Jurkat, Clone E6-1 (cell line): ENCODE measurements at places on chromosomes 7 and 10.

GRCh38 chr10:49662169-49662830 is 17.2 kb upstream of the C10orf53 start:
- no peak for DNase-seq

GRCh38 chr7:131357282-131357880 is 29.7 kb downstream of the MKLN1 start:
- DNase-seq, result no peak

- no peak for DNase-seq
Measured at GRCh38 chr10:123203393-123204126, 49.4 kb downstream of the BUB3 start.

DNA sequence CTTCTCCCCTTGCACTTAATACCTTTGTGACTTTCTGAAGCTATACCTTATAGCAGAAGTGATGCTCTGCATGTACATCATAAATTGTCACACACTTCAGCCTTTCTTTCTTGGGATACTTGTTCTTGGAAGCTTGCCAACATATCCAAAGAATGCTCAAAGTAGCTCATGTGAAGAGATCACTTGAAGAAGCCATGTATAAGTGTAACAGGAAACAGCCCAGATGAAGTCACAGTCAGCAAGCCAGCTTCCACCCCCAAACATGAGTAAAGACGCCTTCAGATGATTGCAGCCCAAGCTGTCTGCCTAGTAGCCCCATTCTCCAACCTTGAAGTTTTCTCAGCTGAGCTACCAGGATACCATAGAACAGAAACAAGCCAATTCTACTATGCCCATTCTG is 50.9 kb downstream of the DGKB start:
- no peak for DNase-seq

- no peak for DNase-seq
Measured at GRCh38 chr7:91357379-91357778, 93.1 kb downstream of the FZD1 start.

- no peak for DNase-seq
Measured at GRCh38 chr7:76047305-76047810, 442 bp downstream of the STYXL1 start.

GRCh38 chr10:16894821-16895220 is 77.6 kb upstream of the RSU1 start:
- no peak for DNase-seq

DNA sequence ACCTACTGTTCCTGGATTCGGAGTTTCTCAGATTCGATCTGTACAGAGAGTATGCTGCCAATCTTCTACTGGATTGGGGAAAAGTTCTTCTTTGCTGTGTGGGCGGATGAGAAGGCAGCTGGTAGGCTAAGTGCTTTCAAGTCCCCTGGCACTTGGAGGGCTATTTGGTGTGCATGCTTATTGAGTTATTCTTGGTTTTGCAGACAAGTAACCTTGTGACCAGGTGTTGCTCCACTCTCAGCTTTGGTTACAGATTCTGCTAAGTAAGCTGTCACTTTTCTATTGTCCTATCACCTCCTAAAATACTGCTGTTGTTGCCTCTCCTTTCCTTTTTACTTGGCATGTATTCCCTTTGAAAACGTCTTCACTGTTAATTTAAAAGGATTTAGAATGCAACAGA is 1375.1 kb upstream of the LRRTM3 start:
- no peak for DNase-seq

DNA sequence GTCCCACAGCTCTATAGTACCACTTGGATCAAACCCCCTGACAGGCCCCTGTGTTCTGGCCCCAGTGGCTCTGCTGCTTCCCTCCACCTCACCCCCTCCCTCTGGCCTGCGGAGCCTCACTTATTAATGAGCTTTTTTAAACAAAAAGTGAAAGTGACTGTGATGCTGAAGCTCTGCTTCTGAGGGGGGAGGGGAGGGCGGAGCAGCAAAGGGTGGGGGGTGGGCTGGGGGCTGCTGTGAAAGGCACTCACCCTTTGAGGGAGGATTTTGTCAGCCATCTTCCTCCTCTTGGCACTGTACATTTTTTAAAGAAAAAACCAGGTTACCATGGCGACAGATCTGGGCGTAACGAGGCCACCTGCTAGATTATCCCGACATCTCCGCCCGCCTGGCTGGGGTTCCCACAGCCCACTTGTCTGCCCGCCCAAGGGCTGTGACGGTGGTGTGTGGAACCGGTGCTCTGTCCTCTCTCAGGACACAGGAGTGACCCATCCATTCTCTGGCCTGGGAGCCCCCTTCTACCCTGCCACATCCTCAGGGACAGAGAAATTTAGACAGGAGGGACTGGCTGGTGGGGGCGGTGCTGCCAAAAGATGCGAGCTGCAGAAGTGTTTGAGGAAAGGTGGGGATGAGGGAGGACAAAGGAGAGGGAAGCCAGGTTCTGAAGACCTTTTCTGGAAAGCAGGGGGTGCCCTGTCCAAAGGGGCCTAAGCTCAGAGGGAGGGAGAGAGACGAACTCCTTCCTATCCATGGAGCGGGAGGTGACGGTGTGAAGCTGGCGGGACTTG is 4.9 kb downstream of the SMARCD3 start:
- peak; percentile 78 for DNase-seq

DNA sequence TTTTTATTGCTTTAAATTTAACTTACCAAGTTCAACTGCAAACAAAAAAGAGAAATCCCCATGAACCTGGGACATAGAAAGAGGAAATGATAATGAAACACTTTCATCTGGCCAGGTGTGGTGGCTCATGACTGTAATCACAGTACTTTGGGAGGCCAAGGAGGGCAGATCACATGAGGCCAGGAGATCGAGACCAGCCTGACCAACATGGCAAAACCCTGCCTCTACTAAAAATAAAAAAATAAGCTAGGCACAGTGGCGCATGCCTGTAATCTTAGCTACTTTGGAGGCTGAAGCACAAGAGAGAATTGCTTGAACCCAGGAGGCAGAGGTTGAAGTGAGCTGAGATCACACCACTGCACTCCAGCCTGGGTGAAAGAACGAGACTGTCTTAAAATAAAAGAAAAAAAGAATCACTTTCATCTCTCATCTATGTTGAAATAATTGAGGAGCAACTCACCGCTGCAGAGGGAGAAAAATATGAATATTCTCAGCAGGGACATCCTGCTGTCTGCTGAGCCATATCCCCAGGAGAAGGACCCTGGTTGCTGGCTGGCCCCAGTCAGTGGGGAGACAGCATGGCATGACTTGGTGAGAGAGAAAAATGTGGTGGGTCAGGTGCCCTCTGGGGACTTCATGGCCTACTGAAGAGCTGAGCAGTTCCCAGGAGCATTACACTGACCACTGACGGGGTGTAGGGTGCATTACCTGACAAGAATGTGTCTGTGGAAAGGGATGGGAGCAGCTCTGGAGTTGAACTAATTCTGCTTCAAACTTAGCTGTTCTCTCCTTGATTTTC is 22.8 kb upstream of the TARP start:
- no peak for DNase-seq

GRCh38 chr10:70271996-70272924 is 11.5 kb downstream of the NPFFR1 start:
- no peak for DNase-seq

GRCh38 chr7:6614953-6615722 is at the start of gene ZNF853:
TSS of gene ZNF853 (plus strand) at chr7:6615610. CDS start at chr7:6616175, 565 bp downstream.
- DNase-seq, result no peak

DNA sequence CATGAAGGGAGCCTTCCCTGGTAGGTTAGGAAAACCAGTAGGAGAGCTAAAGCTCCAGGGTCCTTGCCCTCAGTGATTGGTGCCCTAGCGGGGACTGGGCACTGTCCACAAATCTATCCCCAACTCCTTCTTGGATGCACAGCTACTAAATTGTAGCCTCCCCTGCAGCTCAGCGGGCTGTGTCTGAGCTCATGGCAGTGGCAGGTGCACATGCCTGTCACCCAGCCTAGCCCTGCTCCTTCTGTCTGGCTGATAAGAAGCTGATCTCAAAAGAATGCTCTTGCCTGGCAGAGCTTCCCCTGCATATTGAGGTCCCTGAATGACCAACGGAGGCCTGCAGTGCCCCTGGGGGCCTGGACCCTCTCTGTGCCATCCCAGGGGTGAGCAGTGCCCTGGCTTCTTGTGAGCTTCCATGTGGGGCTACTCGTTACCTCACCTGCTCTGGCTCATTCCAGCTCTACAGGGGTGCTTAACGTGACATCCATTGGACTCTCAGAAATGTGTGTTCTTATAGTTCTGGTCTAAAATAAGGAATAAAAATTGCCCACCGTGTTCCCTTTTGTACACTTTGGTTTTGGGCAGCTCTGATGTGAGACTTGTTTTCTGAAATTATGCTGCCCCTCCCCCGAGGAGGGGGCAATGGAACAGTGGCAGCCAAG is 59.8 kb upstream of the ANTXRL start:
- DNase-seq, result no peak

DNA sequence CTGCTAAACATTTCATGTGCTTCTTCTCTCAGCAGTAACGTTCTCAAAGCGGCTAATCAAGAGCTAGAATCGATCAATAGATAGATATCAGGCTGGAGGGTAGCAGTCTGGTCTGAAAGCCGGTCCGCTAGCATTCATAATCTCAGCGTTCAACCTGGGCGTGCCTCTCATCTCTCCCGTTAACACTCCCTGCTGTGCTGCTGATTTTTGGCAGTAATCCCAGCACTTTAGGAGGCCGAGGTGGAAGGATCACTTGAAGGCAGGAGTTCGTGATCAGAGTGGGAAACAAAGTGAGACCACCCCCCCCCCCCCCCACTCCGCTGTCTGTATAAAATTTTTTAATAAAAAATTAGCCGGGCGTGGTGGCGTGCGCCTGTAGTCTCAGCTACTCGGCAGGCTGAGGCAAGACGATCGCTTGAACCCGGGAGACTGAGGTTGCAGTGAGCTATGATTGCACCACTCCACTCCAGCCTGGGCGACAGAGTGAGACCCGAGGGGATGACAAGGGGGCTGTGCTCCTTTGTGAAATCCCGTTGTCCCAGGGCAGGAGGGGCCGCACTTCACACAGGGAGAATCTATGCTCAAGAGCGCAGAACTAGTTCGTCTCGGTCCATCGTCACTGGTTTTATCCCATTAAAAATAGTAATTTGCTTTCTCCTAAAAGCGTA is 624 bp upstream of the CEP55 start:
- DNase-seq, result no peak

GRCh38 chr10:119450606-119451299 is 91.8 kb downstream of the RGS10 start:
- no peak for DNase-seq

GRCh38 chr10:91761721-91762120 is 36.5 kb upstream of the TNKS2 start:
- DNase-seq, result no peak

- no peak for DNase-seq
Measured at GRCh38 chr7:50665403-50666123, 100.4 kb upstream of the DDC start.

DNA sequence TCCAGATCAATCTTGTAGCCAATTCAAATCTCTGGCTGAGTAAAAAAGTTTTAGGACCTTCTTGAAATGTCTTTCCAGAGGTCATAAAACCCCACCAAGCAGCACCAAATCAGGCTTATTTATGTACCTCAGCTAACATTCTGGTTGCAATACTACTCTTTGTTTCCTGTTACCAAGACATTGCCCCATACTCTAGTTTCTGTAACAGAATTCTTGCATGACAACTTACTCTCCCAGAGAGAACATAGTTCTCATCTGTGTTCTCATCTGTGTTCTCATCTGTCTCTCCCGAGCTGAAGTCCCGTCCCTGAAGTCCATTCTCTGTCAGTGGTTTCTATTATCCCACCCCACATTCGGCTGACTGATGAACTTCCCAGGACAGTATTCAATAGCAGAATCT is 1285.1 kb downstream of the XPNPEP1 start:
- no peak for DNase-seq

DNA sequence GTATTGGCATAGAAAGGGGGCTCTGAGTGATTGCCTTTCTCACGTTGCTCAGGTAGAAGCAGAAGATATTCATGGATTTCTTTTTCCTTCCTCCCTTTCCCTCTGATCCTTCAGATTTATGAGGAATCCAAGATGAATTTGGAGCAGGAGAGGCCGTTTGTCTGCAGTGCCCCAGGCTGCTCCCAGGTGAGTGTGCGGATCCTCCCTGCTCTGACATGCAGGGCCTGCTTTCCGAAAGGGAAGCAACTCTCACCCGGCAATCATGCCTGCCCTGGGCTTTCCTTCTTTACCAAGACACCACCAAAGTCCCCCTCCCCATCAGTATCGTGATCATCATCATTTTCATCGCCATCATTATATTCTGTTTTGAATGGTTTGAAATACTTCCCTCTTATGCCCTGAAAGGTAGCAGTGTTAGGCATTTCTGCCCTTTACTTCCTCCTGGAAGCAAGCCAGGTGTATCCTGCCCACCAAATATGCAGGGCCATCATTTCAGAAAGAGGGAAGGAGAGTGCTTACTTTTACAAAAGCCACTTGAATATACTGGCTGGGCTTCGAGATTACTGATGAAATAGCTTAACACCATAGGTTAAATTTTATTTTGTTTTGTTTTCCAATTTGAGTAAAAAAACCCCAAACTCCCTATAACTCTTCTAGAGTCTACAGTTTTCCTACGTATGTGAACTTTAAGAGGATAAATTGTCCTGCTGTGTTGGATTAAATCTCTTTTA is 75.9 kb downstream of the CREB5 start:
- no peak for DNase-seq

DNA sequence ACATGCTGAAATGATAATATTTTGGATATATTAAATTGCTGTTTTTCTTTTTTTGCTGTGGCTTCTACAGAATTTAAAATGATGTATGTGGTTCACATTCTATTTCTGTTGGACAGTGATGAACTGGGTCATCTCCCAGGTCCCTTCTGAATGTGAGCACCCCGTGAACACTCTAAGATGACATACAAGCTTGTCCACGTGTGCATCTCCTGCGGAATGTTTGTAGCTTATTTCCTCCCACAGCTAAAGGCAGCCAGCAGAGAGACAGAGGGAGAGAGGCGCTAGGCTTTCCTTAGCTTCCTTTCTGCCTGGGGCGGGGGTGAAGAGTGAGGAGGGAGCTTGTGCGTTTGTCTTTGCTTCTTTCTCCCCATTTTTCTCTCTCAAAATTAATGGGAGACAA is 219.1 kb downstream of the EMX2 start:
- DNase-seq, result no peak

DNA sequence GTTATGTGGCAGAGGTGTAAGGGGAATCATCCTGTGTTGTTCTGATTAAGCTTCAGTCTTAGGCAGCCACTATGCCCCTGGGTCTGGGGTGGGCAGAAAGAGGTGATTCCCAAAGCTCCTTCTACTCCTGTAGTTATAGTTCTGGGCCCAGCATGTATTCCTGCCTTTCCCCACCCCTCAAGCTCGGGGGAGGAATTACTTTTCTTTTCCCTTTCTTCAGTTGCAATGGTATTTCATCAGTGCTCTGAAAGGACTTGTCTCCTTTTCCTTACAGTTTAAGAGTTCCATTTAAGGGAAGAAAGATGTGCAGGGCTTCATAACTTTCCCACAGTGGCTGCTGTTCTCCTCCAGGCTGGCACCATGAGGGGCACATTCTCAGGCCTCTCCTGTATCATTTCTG is 94.2 kb downstream of the MTPAP start:
- no peak for DNase-seq

- no peak for DNase-seq
Measured at GRCh38 chr10:34814223-34814912, 728 bp downstream of the PARD3 start.

DNA sequence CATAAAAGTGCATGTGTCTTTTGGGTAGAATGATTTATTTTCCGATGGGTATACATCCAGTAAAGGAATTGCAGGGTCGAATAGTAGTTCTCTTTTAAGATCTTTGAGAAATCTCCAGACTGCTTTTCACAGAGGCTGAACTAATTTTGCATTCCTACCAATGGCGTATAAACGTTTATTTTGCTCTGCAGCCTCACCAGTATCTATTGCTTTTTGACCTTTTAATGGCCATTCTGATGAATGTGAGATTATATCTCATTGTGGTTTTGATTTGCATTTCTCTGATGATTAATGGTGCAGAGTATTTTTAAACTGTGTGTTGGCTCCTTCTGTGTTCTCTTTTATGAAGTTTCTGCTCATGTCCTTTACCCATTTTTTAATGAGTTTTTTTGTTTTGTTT is 1020.1 kb downstream of the NXPH1 start:
- no peak for DNase-seq
